ENCODE measurements at places on chromosomes 13 and 19.

- no peak for DNase-seq
Measured at GRCh38 chr13:106047859-106048258, 487.6 kb downstream of the EFNB2 start.

- peak; percentile 94 for DNase-seq
Measured at GRCh38 chr13:103883164-103883563, 816.9 kb upstream of the SLC10A2 start.

- no peak for DNase-seq
Measured at GRCh38 chr19:3234800-3235199, 10.3 kb downstream of the CELF5 start.

DNA sequence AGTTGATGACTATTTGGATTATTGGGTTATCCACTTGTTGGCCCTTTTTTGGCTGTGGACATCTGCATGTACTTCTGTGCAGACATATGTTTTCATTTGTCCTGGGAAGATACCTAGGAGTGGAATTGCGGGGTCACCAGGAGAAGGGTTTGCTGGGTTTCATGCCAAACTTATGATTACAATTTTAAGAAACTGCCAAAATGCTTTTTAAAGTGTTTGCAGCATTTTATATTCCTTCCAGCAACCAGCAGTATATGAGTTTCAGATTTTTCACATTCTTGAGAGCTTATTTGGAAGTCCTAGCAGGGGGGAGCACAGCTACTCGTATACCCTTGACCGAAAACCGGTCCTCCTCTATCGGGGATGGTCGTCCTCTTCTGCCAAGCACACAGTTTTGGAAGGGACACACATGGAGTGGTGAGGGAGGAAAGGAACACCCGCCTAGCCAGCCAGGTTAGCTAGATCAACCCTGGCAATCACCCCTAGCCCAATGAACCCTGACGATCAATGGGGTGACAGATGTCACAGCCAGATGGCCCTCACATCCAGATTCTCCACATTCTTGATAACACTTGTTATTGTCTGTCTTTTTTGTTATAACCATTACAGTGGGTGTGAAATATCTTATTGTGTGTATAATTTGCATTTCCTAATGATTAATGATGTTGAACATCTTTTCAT, 26.7 kb upstream of the RNF113B start:
- no peak for DNase-seq

GRCh38 chr19:13849991-13850909, 26.7 kb upstream of the NANOS3 start:
- DNase-seq = no peak

DNA sequence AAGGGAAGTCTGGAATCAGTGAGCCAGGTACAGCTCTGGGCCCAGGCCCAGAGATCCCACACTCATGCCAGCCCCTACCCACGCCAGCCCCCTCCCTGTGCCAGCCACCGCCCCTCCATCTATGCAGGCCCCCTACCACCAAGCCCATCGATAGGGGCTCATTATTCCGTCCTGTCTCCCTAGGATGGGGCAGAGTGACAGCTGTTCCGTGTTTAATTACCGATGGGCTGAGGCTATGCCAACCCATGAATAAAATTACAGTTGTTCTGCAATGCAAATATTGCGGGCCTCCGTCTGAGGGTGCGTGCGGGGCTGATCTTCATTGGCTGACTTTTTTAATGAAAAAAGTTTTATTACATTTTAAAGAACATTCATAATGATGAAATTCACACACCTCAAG, 35.6 kb upstream of the PEPD start:
- DNase-seq = no peak

DNA sequence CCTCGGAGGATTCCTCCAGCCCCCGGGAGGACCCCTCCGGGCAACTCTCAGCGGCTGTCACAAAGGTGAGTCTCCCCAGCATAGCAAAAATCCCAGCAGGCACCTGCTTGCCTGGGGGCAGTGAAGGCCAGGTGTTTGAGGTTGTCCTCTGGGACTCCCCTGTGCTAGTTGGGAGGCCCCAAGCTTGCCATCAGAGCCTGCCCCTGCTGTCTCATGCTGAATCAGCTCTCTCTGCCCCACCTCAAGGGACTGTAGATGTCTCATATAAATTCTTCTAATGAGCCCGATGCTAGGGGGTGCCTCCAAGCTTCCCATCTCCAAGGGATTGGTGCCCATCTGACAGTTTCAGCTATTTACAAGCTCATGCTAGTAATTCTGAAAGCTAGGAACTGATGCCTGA, 53.6 kb downstream of the NWD1 start:
- no peak for DNase-seq

GRCh38 chr13:63497601-63498000, 2082.0 kb upstream of the PCDH20 start:
- no peak for DNase-seq

- DNase-seq = no peak
Measured at GRCh38 chr13:20383058-20383457, 142.6 kb downstream of the CRYL1 start.

DNA sequence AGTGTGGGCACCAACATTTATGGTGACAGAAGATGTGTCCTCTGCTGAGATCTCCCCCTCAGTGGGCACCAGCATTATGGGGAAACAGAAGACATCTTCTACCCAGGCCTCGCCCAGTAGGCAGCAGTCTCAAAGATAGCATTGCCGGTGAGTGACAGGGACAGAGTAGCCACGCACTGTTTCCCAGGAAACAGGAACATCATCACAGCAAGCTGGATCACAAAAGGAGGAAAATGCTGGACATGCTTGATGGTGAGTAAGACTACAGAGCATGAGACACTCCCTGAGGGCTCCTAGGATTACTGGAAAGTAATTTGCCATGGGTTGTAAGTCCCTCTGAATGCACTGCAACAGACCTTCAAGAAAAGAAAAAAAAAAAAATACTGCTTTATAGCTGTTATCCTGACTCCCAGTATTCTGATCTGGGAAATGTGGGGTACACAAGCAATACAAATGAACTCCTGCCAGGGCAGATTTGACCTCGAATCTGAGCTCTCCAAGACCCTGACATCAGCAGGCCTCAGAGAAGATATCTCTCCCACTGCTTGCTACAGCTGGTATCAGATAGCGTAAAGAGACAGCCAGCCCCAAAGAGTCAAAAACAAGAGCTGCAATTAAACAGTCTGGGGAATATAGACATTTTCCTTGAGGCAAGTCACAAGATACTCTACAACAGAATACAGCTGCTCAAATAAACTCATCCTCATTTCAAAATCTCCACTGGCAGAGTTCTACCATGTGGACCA, 180.4 kb downstream of the RBM26 start:
- no peak for DNase-seq

- DNase-seq = no peak
Measured at GRCh38 chr19:48461651-48461981, 6.2 kb downstream of the KCNJ14 start.

DNA sequence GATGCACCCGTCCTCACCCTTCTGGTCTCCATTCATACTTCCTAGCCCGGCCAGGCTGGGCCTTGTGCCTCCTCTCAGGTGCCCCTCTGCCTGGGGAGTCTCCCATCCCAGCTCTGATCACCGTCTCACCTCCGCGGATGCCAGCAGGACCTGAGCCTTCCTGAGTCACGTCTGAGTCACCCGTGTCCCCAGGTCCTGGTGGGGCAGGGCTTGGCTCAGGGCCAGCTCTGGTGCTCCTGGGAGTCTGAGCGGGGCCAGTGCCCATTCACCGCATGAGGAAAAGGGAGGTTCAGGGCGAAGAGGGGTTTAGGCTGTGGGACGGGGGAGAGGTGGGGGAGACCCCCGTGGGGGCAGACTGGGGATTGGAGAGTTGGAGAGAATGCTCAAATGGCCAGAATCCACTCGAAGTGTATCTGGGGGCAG, 593 bp downstream of the ATP8B3 start:
- no peak for DNase-seq

GRCh38 chr13:77537289-77537919, 1.9 kb downstream of the SCEL start:
- no peak for DNase-seq

DNA sequence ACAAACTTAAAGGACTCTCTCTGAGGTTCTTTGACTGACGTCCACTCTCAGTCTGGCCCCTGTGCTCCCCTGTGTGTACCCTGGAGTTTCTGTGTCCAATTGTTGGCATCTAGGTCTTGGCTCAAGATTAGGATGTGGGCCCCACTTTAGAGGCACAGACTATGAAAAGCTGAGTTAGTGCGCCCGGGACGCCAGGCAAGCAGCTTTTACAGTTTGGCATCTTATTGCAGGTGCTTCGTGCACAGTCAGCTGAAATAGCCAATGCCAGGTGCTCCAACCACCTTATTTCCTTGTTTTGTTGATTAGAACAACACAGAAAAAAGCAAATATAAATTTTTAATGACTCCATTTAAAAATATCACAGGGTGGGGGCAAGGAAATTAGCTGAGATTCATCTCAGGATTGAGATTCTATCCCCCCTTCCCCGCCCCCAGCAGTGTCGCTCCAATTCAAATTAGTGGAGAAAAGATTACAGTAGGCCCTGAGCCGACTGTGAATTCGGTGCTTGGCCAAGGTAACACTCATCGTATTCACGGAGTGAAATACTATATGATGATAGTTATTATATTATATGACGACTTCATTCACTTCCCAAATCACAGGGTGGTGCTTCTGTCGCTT, 4.3 kb downstream of the SOX1 start:
- DNase-seq = no peak

- DNase-seq = no peak
Measured at GRCh38 chr13:21006141-21007005, 55.0 kb downstream of the LATS2 start.

DNA sequence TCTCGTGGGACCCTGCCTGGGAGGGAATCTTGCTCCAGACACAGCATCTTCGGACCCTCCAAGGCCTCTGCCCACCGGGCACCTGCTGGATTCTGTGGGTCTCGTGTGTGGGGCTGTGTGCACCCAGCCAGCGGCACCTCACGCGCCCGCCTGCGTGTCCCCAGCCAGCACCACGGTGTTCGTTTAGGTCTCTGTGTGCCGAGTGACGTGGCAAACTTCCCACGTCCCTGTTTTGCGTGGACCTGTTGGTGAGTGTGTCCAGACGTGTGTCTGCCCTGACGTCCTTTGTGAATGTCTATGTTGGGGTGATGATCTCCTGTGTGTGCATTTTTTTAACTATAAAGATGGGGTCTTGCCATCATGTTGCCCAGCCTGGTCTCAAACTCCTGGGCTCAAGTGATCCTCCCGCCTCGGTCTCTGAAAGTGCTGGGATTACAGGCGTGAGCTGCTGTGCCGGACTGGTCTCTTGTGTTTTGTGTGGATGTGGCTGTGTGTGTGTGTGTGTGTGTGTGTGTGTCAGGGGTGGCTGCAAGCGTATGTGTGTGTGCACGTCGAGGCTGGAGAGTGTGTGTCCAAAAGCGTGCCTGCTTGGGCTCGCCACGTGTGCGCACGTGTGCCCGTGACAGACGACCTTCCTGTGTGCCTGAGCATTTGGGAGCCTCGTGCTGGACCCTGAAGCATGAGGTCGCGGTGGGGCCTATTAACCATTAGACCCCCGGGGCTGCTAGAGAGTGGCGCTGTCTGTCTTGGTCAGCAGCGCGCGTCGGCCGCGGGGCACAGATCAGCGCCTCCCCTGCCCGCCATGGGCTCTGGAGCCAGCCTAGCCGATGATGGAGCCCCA, 15.7 kb downstream of the ARID3A start:
- no peak for DNase-seq

GRCh38 chr13:28002886-28003698, 14.6 kb upstream of the URAD start:
- no peak for DNase-seq

DNA sequence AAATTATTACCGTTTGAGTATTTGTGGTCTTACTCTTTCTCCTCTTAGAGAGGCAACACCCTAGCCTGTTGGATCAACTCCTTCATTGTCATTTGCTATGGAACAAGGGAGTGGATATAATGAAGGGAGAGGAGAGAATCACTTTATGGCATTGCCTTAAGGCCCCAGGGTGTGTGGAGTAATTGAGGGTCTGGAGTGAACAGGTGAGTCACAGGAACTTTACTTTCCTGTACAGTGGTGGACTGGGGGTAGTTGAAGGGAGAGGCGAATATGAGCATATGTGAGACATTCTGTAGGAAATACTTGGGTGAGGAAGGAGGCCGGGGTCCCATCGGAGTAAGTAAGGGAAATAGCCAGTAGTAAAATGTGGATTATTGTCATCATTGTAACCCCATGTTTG, 17.0 kb downstream of the DGKH start:
- DNase-seq = no peak

DNA sequence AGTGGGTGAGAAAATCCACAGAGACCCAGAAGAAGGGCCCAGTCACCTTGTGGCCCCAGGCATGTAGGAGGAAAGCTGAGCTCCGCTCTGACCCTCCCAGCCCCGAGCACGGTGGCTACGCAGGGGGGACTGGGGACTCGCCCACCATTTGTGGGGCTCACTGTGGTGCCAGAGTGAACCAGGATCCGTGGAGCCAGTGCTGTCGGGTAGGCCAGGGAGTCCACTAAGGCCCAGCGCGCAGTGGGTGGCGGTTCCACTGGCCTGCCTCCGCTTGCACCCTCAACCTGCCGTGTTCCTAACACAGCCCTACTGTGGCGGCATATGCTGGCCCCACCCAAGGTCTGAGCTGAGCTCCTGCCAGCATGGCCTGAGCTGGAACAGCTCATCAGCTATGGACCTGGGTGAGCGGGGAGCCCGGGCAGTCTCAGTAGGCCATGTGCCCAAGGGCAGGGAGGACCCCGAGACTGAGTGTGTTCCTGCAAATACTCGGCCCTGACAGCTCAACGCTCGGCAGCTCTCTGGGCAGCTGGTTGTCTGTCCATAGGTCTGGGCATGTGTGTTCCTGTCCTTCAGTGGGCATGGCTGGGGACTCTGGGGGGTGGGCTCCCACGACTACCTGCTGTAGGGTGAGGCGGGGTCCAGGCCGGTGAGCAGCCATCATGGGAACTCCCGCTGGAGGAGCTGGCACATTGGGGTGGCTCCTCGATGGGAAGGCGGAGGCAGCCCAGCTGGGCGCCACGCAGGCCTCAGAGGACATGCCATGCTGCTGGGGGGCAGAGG, 36.6 kb downstream of the CEBPG start:
- DNase-seq = no peak

GRCh38 chr19:19460258-19460731, 54.8 kb downstream of the GATAD2A start:
- DNase-seq = no peak

GRCh38 chr13:49444524-49445395, 686 bp downstream of the SETDB2 start:
- no peak for DNase-seq

- DNase-seq = no peak
Measured at GRCh38 chr13:29336356-29336755, 259.1 kb downstream of the SLC7A1 start.

DNA sequence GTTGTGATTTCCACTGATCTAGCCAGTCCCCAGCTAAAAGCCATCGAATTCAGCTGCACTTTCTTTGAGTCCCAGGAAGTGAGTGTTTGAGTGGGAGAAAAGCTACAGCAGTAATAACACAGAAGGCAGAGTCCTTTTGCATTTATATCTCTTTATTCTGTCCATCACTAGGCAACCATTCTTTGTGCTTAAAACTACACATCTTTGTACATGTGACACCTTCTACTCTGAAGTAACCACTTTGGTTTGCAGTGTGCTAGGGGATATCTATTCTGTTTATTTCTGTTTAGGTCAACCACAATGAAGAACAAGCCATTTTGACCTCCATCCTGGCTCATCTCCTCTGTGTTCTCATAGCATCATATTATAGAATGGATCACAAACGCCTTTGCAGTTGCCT, 226.0 kb upstream of the SERP2 start:
- no peak for DNase-seq

- no peak for DNase-seq
Measured at GRCh38 chr19:43611788-43612187, at the start of gene SRRM5. SRRM5 (plus strand) TSS chr19:43612088; CDS start chr19:43612122, 34 bp downstream.

All from amniotic stem cell (primary cell).